ENCODE measurements at places on chromosomes 7 and 10.
A peak's percentile ranks its signal among the peaks of the same experiment; 100 is the strongest.

DNA sequence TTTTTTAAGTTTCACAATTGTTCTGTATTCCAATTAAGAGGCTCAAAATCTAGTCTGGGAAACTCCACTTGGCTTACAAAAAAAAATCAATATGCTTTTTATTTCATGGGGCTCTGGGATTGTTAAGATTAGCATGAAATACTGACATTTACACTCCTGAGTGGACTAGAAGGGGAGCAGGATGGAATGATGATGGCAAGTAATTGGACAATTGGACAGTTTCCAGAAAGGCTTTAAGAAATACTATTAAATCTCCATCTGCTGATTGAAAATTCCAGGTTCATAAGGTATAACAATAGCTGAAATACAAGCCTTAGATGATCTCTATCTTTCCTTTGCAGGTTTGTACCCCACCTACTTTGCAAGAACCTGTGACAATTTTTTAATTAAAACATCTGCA is 184.4 kb downstream of the LRRTM3 start:
- DNase-seq: no peak

DNA sequence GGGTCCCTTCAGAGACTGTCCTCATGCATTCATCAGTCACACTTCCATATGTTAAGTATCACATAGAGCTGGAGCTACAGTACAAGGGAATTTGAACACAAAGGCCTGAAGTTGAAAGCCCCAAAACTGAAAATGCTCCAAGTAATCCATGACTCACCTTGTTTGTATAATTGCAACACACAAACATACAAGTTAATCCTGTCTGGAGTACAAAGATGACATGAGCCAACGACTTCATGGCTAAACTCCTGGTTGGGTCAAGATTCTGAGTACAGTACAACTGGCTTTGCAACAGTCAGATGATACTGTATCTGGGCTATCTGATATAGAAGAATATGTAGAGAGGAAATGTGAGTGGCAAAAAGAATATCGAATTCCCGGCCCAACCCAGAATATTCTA is 73.1 kb upstream of the AASS start:
- DNase-seq: no peak

GRCh38 chr7:23357190-23358093 is 58.3 kb downstream of the MALSU1 start:
- DNase-seq: no peak

DNA sequence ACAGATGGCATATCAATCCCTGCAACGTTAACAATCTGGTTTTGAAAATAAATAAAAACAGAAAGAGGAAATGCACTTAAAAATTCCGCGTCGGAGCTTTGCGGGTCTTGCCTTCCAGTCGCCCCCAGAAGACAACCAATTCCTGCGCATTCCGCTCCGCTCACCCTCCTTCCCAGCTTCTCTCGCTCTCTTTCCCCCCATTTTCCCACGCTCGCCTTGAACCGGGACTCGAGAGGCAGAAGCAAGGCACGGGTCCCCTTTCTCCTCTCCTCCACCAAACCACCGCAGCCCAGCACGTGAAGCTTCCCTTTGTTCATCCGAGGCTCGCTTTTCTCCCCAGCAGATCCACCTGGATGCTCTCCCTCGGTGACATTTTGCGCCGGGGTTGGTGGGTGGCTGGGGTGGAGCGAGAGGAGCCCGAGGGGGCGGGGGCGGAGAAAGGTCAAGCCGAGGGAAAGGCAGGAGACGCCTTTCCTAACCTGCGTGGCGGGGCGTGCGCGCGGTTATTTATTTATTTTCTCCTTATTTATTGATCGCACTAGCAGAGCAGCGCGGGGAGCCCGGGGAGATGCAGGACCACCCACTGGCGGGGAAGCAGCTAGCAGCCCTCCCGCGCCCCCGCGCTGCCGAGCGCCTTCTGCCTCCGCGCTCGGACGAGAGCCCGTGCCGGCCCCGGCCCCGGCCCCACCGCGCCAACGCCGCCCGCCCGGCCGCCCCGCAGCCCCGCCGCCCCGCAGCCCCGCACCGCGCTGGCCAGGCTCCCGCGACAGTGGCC is at the start of gene KCND2:
TSS of gene KCND2 (plus strand) at position 475 of the 775 bp plus-strand sequence.
- peak; percentile 64 for DNase-seq

- DNase-seq: no peak
These were observed 54.3 kb downstream of the MAP3K8 start for GRCh38 chr10:30488316-30488715.

Data from Right ventricle myocardium inferior (tissue), 1 donor.